Right atrium auricular region (tissue), 2 donors: ENCODE measurements at places on chromosomes 6 and 20. TPM values are rescaled to one million over a fixed set of nuclear protein-coding genes. Genes with fewer than 3 reads are reported as not detected.
A peak's percentile ranks its signal among the peaks of the same experiment; 100 is the strongest.

DNA sequence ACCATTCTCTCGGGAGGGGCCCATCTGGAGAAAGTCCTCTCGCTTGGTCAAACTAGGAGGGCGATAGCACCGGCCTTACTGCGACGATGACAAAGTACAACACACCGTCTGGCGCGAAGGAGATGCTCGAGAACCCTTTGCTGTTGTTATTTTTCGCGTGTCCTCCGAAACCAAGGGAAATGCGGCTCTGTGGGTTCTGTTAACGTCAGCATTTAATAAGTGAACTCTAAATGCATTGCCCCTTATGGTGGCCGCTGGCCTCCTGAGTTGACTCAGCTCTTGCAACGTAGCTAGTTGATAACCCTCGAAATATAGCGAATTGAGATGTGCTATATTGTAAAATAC lies 577 bp upstream of the SCAND1 start:
- DNase-seq, result peak; percentile 61

- DNase-seq, result no peak
These were observed 336.0 kb downstream of the SYNE1 start for GRCh38 chr6:152301021-152301764.

- DNase-seq, result no peak
These were observed 24.0 kb upstream of the ZMYND8 start for GRCh38 chr20:47380481-47380880.

DHX35 gene
- 41.0 TPM for total RNA-seq

NHSL1 gene
- 41.6 TPM for total RNA-seq

OPRM1 gene
- total RNA-seq, result not detected
